ENCODE measurements at places on chromosomes 6 and 20.

- DNase-seq, result peak; percentile 21
Measured at GRCh38 chr6:44556046-44556445, 168.5 kb downstream of the CDC5L start.

DNA sequence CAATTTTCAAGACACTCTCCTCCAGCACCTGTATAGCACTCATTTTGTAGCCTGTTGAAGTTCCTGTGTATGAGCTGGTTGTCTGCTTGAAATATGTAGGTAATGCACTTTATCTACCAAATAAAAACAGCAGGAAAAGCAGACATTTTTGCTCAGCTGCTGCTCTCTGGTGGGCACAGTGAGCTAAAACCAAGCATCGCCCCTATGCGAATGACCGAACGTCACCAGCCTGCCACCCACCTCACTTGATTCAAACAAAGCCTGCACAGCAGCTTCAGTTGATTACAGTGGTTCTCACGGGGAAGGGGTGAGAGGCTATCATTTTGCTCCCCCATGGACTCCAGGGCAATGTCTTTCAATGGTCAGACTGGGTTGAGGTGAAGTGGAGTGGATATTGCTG lies 185.7 kb downstream of the SASH1 start:
- DNase-seq, result no peak

GRCh38 chr6:111854683-111855082 lies 18.6 kb downstream of the FYN start:
- peak; percentile 34 for DNase-seq

DNA sequence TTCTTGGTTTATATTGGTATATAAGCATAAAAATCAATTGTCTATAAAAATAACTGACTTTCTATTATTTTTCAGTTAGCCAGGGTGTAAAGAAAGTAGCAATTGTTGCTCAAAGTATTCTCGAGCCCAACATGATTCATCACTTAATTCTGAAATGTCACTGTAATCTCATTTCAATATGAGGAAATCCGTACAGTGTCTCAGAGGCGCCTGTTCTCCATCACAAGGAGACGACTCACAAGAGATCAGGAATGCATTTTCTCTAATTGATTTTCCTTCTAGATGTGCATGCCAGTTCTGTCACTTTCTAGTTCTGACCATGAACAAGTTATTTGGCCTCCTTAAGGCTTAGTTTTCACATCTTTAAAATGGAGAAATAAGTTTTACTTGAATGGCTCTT lies 753.1 kb downstream of the MAFB start:
- peak; percentile 29 for DNase-seq

- no peak for DNase-seq
Measured at GRCh38 chr6:6438286-6438685, 117.8 kb upstream of the F13A1 start.

DNA sequence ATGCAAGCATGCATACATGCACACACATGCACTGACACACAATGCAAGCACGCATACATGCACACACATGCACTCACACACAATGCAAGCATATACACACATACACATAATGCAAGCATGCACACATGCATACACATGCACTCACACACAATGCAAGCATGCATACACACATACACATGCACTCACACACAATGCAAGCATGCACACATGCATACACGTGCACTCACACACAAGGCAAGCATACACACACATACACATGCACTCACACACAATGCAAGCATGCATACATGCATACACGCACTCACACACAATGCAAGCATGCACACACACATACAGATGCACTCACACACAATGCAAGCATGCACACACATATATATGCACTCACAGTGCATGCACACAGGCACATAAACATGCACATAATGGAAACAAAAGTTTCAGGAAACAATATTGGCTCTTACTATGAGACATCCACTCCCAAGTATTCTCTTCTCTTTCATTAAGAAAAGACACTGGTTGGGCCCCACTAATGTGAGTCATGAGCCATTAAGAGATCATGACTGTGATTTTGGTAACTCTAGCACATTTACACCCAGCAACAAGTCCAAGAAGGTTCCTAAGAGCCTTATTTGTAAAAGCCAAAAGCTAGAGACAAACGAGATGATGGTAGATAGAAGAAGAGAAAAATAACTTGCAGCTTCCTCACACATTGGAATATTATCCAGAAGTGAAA lies 22.2 kb downstream of the APCDD1L start:
- DNase-seq, result no peak

All from inflammatory macrophage treated with lipopolysaccharide for 4 hours (primary cell).